ENCODE measurements at places on chromosomes 6 and 20.

GRCh38 chr6:25590986-25591385 lies 61.0 kb upstream of the SCGN start:
- no peak for DNase-seq

GRCh38 chr6:43499028-43499815 lies 10.9 kb downstream of the LRRC73 start:
- DNase-seq, result no peak

GRCh38 chr6:145060714-145061113 lies 674.6 kb downstream of the EPM2A start:
- DNase-seq, result no peak

DNA sequence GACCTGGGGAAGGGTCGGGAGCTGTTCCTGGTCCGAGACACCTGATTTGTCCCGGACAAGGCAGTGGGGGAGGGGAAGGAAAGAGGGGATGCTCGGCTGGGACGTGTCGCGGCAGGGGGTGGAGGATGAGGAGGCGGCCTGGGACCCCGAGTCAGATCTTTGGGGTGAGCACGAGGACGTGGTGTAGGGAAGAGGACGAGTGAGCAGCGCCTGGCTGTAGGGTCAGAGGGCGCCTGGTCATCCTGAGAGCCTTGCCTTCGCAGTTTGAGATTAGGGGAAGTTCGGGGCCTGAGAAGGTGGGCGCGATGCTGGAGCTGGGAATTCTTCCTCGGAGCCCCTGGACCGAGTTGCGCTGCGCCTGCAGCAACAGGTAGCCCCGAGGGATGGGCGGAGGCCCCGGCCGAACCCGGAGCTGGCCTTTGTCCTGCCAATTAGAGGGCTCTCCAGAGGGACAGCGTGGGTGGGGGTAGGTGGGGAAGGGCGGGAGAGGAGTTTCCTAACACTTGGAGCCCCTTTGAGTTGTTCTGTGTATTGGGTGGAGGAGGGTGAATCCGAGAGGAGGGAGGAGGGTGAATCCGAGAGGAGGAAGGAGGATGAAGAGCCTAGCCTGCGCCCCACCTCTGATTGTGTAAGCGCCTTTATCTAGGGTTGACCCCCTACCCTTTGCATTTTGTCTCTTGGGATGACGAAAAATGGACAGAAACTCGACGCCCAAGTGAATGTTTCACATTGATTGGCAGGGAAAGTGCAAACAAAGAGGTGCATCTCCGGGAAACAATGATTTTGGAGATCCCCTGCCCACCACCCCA lies 72.0 kb downstream of the SOX4 start:
- DNase-seq, result no peak

DNA sequence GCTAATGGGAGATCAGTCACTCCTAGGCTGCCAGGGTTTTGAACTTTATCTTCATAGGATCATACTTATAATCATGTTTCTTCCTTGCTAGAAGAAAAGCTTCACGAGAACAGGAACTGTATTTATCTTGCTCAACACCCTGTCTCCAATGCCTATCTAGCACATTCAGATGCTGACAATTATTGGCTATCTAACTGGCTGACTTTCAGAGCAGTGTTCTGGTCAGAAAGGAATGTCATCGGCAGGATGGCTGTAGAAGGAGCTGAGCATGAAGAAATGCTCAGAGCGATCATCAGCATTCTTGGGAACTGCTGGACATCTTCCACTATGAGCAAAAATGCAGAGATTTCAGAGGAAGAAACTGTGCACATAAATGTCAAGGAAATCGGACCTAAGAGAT lies 628.0 kb upstream of the NRSN1 start:
- no peak for DNase-seq

GRCh38 chr6:33815854-33816253 lies 12.1 kb upstream of the MLN start:
- no peak for DNase-seq

- DNase-seq, result no peak
Measured at GRCh38 chr6:149250951-149251350, 66.6 kb upstream of the TAB2 start.

DNA sequence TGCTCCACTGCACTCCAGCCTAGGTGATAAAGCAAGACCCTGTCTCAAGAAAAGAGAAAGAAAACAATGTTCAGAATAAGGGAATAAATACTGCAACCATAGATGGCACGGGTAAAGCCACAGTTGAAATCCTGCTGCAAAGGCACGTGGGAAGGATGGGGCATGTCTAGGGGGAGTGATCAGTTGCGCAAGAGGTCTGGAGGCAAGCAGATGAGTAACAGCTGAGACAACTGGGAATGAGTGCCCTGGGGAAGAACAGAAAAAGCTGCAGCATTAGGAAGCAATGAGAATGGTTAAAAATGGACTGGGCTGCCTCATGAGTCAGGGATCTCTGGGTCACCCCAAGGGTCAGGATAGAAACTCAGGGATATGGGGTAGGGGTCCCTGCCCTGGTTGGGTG lies 96.3 kb downstream of the GMPR start:
- no peak for DNase-seq

- DNase-seq, result no peak
Measured at GRCh38 chr6:168289571-168289962, 30.0 kb downstream of the DACT2 start.

GRCh38 chr20:13610184-13610583 lies 28.5 kb downstream of the TASP1 start:
- DNase-seq, result no peak

GRCh38 chr6:68994521-68994920 lies 359.4 kb downstream of the ADGRB3 start:
- no peak for DNase-seq

GRCh38 chr6:99348288-99349170 lies 945 bp downstream of the FAXC start:
- DNase-seq, result no peak

DNA sequence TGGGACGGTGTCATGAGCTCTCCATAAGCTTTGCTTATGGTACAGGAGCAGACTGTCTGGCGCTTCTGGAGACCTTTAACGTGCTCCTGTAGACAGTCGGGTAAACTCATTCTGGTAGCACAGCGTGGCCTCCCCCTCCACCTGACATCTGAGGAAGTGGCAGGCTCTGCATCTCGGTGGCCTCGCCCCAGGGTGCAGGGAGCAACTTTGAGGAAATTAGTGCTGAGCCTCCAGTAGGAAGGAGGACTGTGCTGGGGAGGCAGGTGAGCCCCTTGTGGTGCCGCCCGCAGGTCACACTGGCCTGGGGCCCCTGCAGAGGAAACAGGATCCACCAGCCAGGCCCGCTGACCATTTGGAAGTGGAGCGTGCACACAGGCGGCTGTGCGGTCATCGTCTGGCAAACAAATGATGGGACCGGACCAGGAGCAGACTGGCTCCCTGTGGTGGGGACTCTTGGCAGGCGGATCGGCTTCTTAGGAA lies 57.9 kb downstream of the SYNJ2 start:
- DNase-seq, result no peak

All from MM.1S (cell line).